T-helper 9 cell (primary cell): ENCODE measurements at places on chromosomes 16 and 17.

- DNase-seq: no peak
Measured at GRCh38 chr16:81481207-81481821, 36.7 kb downstream of the CMIP start.

DNA sequence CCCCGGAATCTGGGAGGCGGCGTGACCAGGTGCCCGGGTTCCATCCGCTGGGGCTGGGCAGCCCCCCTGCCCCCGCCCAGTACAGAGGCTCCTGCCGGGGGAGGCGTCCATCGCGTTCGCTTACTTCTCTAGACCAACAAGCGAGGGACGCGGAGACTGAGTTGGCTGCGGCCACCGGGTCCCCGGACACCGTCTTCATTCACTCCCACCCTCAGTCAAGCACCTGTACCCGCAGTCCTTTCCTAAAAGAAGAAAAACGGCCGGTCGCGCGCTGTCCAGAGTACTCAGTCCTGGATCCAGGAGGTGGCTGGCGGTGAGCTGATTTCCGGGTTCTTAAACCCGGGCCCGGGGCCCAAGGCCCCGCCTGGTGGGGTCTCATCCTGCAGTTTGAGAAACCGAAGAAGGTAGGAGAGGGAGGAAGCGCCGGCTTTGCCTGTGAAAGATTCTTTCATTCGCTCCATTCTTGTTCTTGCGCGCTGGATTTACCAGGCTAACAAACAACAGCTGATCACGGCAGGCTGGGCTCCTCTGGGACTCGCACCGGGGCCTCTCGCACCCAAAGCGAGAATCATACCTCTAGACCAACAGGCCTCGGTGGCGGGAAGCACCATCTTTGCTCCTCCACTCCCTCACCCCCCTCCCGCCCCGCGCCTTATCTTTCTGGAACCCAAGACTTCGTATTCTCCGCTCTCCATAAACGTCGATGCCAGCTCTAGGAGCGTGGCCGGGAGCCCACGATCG lies 17.4 kb upstream of the OR1F1 start:
- DNase-seq: no peak

- no peak for DNase-seq
Measured at GRCh38 chr17:35713069-35713728, 18.2 kb upstream of the RASL10B start.

DNA sequence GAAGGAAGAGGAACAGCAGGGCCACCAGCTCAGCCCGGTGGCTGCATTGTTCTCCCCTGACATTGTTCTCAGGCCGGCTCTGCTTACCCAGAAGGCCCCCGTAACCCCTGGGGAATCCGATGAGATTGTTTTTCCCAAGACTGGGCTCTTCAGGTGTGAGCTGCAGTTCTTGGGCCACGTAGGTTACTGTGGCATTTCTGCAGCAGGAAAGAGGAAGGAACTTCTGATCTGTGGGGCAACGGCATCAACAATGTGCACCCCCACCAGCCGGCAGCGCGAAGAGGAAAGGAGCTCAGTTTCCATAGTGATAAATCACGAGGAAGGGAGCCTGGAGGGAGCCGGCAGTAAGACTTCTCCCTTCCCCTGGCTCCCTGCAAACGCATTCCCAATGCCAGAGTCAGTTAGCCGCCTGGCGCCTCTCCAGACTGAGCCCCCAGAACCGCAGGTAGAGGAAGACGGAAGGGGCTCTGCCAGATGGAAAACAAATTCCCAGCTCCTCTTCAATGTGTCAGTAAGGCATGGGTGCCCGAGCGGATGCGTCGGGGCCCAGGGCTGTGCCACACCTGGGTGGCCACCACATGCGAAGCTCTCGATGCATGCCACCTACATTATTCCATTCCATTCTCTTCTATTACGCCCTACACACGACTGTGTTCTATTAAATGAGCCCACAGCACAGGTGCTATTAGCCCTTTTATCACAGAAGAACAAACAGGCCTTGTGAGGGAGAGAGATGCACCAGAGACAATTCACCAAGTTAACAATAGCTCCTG lies 21.5 kb upstream of the PECAM1 start:
- DNase-seq: no peak

DNA sequence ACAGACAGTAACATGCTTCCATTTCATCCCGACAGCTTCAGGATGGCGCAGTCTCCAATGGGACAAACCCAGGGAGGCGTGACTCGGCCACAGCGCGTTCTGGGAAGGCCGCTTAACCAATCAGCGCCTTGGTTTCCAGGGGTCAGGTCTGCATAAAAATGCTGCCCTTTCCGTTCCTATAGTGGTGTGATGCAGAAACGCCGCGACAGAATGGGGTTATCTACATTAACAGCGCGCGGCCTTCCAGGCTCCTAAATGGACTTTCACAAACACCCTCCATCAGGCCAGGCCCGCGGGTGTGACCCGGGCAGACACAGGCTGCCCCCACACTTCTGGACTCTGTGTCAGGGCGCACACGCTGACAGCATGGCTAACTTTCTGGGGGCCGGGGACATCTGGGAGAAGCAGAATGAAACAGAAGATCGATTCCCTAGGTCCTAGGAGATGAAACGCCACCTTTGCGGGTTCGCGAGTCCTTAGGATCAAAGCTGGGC lies 792 bp downstream of the TMEM231 start:
- DNase-seq: no peak

- no peak for DNase-seq
Measured at GRCh38 chr17:12252462-12252861, 231.8 kb downstream of the MAP2K4 start.

DNA sequence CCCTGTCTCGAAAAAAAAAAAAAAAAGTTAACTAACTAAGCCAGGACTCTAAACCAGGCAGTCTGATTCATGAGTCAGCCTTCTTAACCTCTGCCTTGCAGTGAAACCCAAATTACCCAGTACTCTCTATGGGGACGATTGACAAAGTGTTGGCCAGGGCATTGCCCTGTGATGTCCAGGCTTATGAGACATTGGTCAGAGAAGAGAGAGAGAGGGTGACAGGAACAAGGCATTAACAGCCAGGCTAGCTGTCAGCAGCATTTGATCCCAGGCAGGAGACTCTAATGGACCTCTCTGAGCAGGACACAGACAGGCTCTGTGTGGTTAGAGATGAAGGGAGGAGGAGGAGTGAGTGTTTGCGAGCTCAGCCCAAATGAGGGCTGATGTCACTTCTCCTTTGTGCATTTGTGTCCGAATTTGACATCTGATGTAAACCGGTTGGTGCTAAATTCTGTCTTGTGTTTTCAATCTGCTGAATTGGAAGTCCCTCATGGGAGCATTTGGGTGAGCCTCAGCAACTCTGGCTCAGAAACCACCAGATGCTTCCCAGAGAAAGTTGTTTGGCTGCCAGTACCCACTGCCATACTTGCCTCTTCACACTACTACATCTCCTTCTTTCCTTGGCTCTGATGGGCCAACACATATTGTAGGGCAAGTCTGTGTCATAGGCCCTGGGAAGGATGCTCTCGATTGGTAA lies 4.3 kb upstream of the MYL4 start:
- no peak for DNase-seq

GRCh38 chr17:30366536-30366935 lies 12.2 kb upstream of the CPD start:
- no peak for DNase-seq

- peak; percentile 42 for DNase-seq
Measured at GRCh38 chr17:76556765-76557367, 17.0 kb downstream of the PRCD start.

- no peak for DNase-seq
Measured at GRCh38 chr17:2027528-2028233, 2.3 kb upstream of the DPH1 start.

GRCh38 chr17:50604513-50604912 lies 30.2 kb upstream of the ABCC3 start:
- no peak for DNase-seq

GRCh38 chr17:45954914-45955313 lies 44.1 kb upstream of the STH start:
- no peak for DNase-seq

GRCh38 chr16:2774161-2774891 lies 2.8 kb downstream of the ELOB start:
- no peak for DNase-seq

GRCh38 chr17:39325528-39326240 lies 75.7 kb downstream of the FBXL20 start:
- no peak for DNase-seq

GRCh38 chr16:53945996-53946395 lies 242.0 kb downstream of the FTO start:
- DNase-seq: no peak

- DNase-seq: no peak
Measured at GRCh38 chr17:29711588-29712385, 89.1 kb upstream of the CORO6 start.

GRCh38 chr17:17130077-17130844 lies 75.9 kb downstream of the PLD6 start:
- DNase-seq: no peak

DNA sequence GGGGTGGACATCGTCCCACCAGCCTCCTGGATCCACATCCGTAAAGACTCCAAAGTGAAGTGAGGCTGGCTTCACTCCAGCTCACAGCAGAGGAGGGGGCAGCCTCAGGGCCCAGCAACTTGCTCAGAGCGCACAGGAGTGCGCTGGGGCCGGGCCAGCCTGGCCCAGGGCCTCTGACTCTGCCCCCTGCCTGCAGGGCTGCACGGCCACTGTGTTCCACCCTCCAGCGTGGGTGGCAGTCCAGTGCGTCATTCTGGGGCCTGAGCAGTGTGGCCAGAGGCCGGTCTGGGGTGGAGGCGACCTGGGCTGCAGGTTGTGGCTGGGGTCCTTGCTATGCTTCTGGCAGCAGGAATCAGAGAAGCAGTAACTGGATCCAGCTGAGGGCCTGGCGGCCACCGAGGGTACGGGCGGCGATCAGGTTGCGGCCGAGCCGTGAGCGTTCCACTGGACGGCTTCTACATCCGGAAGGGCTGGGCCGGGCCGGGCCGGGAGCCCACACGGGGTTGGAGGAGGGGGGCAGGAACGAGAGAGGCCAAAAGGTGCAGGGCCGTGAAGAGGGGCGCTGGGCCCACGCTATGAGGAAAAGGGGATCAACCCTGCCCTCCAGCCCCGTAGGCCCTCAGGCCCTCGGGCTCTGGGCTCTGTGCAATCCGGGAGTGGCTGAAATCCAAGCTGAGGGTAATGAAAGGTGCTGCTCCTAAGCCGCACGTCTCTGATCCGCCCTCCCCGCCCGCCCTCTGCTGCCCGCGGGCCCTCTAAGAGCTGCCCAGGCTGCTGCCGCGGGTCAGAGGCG lies at the start of gene FSCN2:
TSS of gene FSCN2 (plus strand) at position 787 of the 793 bp plus-strand sequence. CDS start 155 bp downstream, outside the sequence.
- no peak for DNase-seq

- DNase-seq: no peak
Measured at GRCh38 chr17:80000136-80000535, 35.5 kb downstream of the TBC1D16 start.

- no peak for DNase-seq
Measured at GRCh38 chr16:1980030-1980769, 1.1 kb downstream of the NOXO1 start.

DNA sequence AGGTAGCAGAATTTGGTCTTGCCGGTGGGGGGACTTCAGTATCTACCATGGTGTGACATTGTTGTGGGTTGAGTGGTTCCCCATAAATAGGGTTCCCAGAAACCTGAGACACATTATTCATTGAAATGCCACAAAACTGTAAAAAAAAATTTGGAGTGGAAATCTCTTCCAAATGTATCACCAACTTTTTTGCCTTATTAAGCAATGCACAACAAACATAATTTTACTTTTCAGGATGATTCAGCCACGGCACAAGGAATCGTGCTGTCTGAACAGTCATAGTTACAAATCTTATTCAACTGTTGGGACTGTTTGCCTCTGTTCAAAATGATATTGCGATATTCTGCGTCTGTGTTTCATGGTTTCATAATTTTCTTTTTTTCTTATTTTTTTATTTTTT lies 181.2 kb downstream of the NTN1 start:
- no peak for DNase-seq

DNA sequence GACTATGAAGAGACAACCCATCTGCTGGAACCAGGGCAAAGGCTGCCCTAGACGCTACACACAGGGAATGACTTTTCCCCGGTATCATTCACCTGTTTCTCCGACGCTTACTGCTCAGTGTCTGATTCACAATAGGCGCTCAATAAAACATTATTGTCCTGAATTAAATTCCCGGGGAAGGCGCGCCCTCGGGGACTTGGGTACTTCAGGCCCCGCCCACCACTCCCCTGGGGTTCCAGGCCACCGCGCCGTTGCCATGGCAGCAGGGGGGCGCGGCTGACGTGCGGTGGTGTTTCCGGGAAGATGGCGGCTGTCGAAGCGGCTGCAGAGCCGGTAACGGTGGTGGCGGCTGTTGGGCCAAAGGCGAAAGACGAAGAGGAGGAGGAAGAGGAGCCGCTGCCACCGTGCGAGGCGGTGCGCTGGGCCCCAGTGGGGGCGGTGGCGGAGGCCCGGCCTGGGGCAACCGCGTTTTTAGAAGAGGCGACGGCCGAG lies at the start of gene RUNDC1:
TSS of gene RUNDC1 (plus strand) at position 292 of the 492 bp plus-strand sequence. CDS start at position 304, 12 bp downstream.
- peak; percentile 90 for DNase-seq

GRCh38 chr17:74351552-74352210 lies 10.0 kb downstream of the BTBD17 start:
- DNase-seq: no peak

GRCh38 chr17:35847006-35847405 lies 21.7 kb downstream of the HEATR9 start:
- DNase-seq: no peak

DNA sequence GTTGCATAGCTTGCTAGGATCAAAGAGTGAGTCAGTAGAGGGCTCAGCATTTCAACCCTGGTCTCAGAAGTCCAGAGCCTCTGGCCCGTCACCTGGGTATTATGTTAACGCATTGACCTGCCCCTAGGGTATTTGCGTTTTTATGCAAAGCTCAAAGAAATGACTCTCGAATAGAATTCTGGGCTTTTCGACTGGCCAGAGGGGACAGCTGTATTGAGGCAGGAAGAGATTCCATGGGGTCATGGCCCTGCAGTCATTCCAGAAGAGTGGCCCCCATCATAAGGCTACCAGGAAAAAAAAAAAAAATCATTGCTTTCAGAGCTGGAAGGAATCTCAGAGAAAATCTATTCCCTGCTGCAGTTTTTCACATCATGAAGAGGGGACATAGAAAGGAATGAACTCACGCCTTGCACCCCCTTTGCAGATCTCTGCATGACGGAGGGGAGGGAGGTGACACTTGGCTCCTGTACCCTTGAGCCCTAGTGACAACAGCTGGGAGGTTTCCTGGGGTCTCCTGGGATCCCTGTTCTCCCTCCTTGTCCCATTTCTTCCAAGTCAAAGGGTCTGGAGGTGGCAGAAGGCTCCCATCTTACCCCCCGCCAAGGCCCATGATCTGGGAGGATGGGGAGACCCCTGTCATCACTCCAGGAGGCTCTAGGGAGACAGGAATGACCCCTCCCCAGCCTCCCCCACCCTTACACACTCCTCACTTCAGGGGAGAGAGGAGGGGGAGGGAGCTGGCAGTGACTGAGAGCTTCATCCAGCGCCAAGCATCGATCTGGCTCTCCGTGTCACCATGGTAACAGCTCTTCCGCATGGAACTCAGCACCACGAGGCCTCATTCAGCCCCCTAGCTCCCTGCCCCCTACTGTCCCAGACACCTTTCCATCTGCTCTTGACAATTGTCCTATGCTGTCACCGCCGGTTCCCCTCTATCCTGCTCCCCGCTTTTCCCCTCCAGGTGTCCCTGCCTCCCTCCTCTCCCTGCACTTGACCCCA lies 35.8 kb downstream of the GP2 start:
- DNase-seq: no peak

- DNase-seq: no peak
Measured at GRCh38 chr17:50314456-50315011, 31.4 kb upstream of the XYLT2 start.
